ENCODE measurements at places on chromosomes 6 and 20. TPM values are rescaled to one million over a fixed set of nuclear protein-coding genes. Genes with fewer than 3 reads are reported as not detected.

Gene SOBP
- not detected for total RNA-seq

DNA sequence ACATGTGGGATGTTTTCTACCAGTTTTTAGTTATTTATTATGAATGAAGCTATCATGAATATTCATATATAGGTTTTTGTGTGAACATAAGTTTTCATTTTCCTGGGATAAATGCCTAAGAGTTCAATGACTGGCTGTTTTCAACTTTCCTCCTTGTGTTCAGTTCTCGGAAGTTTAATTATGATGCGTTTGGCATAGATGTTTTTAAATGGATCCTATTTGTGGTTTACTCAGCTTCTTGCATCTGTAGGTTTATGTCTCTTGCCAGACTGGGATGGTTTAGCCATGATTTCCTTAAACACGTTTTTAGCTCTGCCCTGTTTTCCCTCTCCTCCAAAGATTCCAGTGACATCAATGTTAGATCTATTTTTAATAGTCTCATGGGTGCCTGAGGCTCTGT, 411.1 kb upstream of the CDH4 start:
- no peaks in the 10 kb centered on the region for H3K36me3 ChIP-seq
- H3K27me3 ChIP-seq: no peaks in the 10 kb centered on the region
- DNase-seq: no peak
- no peak overlapping the region for H3K27ac ChIP-seq
- H3K4me3 ChIP-seq: no peak overlapping the region

GRCh38 chr6:153956808-153957207, 82.2 kb upstream of the OPRM1 start:
- H3K36me3 ChIP-seq: no peaks in the 10 kb centered on the region
- H3K27ac ChIP-seq: no peak overlapping the region
- no peaks in the 10 kb centered on the region for H3K27me3 ChIP-seq
- no peak for DNase-seq

DNA sequence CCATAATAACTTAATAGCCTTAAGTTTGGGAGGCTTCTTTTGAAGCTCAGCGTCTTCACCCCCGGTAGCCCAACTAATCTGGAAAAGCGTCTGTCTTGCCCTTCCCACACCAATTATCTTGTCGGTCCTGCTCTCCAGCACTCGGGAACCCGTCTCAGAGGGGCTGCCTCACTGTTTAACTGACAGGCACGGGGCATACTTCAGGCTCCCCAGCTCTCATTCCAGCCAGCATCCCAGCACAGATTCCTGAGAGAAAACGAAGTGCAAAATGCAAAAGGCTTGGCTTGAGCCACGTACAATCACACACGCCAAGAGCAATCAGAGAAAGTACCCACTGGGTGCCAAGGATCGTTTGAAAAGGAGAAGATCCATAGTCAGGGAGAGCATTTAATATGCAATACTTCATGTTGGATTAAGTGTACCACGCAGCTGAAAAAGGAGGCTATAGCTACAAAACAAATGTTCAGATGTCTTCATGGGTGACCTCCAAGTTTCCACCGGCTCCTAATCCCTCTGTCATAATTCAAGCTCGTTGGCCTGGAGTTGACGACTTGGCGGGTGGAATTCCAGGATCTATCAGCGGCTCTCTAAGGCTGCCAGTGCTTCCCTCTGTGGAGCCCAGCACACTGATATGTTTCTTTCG, 53.7 kb upstream of the STX16 start:
- no peak overlapping the region for H3K4me3 ChIP-seq
- no peak overlapping the region for H3K27ac ChIP-seq
- H3K4me1 ChIP-seq: no peaks in the 10 kb centered on the region

All from CD4-positive, CD25-positive, alpha-beta regulatory T cell (primary cell).